ENCODE measurements at places on chromosomes 11 and 22. TPM values are rescaled to one million over a fixed set of nuclear protein-coding genes. Genes with fewer than 3 reads are reported as not detected.
A peak's percentile ranks its signal among the peaks of the same experiment; 100 is the strongest.

- no peak for DNase-seq
Measured at GRCh38 chr11:103920933-103921332, 115.5 kb upstream of the DDI1 start.

DNA sequence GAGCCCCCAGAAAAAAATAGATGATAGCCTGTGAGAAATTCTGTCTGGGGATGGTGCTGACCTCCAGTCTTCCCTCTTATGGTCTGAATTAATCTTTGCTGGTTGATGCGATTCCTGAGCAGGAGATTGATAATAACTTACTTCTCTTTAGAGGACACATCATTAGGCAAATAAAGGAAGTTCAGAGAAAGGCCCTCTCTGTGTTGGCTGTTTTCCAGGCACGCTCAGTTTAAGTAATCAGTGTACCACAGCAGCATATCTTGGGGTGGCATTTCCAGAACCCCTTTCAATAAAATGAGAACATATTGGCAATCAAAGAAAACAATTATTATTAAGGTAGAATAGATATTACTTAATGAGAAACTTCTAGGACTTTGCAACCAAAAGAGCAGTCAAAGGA is 1129.3 kb upstream of the RAG2 start:
- no peak for DNase-seq

DNA sequence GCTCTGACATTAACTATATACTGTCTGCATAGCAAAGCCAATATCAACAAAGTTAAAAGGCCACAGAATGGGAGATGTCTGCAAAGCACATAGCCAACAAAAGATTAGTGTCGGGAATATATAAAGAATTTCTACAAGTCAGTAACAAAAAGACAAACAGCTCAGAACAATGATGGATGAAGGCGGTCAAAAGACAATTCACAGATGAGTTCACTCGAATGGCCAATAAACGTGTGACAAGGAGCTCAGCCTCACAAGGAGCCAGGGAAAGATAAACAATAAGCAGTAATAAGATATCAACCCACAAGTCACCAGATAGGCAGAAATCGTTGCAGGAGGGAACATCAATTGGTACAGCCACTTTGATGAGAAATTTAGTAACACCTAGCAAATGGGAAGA is 106.0 kb upstream of the ISX start:
- no peak for DNase-seq

OR6T1 gene
- not detected for polyA plus RNA-seq

- no peak for DNase-seq
Measured at GRCh38 chr22:47213571-47214230, 451.3 kb downstream of the TBC1D22A start.

GRCh38 chr11:5297721-5298323 is 3.9 kb downstream of the OR51B4 start:
- DNase-seq: peak; percentile 6

CDHR5 gene
- polyA plus RNA-seq: 0.20 TPM

TTC28 gene
- polyA plus RNA-seq: 42.4 TPM

- no peak for DNase-seq
Measured at GRCh38 chr11:78812513-78813293, 238.0 kb upstream of the NARS2 start.

LYVE1 gene
- polyA plus RNA-seq: 218 TPM

DNA sequence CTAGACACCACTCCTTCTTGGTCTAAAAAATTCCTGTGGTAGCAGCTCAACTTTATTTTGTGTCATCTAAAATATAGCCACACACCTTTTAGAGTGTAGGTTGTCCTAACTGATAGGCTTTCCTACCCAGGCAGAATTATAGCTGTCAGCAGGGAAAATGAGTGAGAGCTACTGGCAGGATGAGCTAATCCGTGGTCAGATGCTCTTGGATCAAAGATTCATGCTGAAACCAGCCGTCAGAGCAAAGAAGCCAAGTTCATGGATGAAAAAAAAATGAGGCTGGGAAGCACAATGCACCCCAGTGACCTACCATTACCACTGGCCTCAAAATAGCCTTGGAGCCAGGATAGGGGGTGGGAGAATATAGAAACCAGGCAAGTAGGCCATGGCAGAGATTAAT is 113.1 kb upstream of the BLID start:
- DNase-seq: no peak

DGAT2 gene
- polyA plus RNA-seq: 2.1 TPM

DNA sequence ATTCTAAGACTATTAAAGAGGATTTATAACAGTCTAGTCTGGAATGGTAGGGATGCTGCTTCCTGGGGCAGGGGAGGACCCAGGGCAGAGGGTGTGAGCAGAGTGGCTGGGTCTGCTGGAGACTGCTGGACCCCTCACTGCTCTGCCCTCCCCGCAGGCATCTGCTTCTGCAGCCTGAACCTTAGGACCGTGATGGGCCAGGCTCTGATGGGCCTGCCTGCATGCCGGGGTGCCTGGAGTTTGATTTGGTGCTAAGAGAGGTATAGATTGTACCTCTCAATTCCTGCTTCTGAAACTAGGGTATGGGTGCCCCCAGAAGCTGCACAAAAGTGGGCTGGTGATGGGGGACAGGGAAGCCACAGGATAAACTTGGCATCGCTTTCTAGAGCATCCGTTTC is 54.9 kb downstream of the CD82 start:
- DNase-seq: no peak

GRCh38 chr22:22818202-22818538 is 69.4 kb upstream of the IGLL5 start:
- no peak for DNase-seq

DNA sequence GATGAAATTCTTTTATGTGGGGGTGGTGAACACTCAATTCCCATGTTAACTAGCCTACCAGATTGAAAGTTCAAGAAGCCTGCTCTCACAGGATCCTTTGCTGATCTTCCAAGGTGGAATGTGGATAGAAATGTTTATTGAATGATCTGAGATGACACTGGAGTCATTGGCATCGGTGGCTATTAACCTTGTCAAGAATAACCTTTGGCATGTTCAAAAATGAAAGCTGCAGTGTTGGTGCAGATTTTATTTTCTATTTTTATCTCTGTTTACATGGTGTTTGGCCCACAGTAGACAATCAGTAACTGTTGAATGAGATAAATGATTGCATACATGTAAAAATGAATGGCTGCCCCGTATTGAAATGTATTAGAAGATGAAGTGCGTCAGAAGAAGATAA is 19.0 kb downstream of the MCAM start:
- no peak for DNase-seq

DNA sequence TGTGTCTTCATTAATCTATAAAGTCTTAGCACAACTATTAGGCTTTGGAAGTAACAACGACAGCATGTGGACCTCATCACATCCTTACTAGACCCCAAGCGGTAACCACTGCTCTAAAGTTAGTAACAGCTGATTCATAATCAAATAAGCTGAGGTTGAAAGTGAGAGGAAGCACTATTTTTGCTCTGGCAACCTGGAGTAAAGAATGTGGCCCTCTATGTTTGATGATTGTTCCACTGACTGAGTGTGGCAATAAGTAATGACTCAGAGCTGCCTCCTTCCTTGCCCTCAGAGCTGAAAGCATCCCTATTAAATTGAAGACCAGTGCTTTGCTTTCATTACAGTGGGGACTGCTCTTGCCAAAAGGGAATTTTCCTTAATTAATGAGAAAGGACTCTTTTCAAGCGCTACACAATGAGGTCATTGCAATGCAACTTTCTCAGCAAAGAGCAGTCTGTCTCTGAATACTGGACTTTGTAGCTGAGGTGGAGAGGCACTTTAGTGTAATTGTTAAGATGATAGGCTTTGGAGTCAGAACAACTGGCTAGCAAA is 906.1 kb upstream of the RAG2 start:
- no peak for DNase-seq

GRCh38 chr22:41818596-41818995 is 14.3 kb upstream of the SREBF2 start:
- DNase-seq: no peak

DNA sequence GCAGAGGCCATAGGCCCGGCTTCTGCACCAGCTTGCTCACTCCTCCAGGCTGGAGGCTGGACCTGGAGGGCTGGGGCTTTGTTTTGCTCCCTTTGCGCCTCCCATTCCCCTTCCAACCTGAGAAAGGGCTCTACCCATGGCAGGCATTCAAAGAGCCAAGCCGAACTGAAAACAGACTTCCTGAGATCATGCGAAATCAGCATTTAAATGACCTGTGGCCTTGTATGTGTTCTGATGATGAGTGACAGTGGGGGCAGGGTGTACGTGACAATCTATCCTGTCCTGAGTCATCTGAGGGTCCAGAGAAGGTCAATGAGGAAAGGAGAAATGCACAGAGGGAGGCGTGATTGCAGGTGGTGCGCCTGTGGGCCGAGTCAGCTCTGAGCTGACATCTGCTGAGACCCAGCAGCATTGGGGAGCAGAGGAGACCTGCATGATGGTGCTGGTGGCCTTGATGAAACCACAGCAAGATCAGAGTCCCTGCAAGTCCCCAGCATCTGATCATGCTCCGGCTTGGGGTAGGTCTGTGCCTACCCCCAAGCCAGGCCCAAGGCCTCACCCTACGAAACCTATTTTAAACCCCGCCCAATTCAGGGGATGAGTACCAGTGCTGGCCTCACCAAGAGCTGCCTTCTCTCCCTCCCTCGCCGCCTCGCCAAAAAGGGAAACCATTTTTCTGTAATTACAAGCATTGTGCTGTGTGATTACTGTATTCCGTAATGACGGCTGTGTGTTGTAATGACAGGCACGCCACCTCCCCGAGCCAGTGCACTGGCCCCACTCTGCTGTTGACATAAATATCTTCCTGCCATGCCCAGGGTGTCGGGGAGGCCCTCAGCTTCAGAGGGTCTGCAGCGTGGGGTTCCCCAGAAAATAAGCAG is 95.2 kb upstream of the ANO1 start:
- DNase-seq: no peak

- DNase-seq: no peak
Measured at GRCh38 chr11:118996926-118997626, 862 bp upstream of the CENATAC start.

GRCh38 chr11:119758291-119758690 is 29.3 kb upstream of the NECTIN1 start:
- no peak for DNase-seq

DNA sequence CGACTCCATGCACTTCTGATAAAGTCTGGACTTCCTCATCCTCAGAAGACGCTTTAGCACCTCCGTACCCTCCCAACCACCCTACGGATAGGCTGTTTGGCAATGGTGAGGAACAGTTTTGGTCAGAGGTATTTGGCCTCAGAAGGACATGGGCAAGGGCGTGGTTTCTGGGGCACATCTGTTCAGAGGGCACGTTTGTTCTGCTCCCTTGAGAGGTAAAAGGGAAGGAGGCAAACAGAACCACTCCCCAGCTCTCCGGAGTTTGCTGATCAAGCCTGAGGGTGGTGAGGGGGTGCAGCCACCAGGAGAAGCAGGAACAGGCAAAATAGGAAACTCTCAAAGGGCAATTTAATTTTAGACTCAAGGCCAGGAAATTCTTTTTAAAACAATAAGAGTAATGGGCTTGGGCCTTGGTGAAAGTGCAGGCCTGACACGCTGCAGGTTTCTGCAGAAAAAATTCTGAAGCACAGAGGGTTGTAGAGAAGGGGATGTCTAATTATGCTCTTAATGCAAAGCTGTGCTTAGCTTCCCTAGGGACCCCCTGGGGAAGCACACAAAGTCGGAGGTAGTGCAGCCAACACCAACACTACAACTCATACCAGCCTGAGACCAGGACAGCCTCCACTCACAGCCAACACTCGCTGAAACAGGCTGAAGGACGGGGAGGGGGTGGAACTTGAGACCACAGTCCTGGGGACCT is 23.3 kb downstream of the ETS1 start:
- DNase-seq: no peak

- no peak for DNase-seq
Measured at GRCh38 chr11:6667733-6668374, 12.2 kb upstream of the DCHS1 start.

- DNase-seq: no peak
Measured at GRCh38 chr22:49349181-49349835, 478.4 kb downstream of the BRD1 start.

GRCh38 chr11:81995889-81996288 is 737.8 kb downstream of the FAM181B start:
- DNase-seq: no peak

- no peak for DNase-seq
Measured at GRCh38 chr11:32464078-32464477, 28.7 kb upstream of the WT1 start.

- DNase-seq: no peak
Measured at GRCh38 chr11:19959648-19960059, 200.6 kb downstream of the DBX1 start.

DNA sequence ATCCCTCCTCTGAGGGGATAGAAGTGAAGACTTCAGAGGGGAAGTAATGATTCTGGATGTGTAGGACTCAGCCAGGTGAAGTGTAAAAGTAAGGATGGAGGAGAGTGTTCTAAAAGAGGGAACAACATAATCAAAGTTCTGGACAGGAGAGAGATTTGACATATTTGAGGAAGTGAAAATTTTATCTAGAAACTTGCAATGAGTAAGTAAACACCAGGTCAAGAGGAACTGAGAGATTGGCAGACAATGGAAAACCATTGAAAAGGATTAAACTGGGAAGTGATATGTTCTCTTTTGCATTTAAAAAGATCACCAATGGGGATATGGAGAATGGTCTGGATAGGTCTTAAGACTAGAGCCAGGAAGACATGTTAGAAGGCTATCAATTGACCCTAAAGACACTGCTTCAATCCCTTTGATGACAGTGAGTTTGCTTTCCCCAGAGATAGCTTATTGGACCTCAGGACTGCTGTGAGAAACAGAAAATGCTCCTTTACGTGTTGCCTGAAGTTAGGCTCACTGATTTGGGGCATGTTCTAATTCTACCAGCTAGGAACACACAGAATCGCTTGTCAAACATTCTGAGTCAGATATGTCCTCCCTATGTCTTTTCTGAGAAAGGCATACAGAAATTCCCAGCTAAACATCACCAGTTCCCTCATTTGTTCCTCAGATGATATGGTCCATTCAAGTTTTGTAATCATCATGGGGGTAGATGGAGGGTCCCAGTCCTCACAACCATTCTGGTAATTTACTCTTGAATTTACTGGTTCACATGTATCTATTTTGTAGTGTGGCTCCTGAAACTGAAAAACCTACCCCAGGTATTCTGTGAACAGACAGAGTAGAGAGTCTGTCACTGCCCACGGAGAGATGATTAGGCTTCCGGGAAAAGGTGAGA is 144.9 kb downstream of the MAML2 start:
- DNase-seq: no peak

Measured in right lung (tissue), 10 donors.